GM03348 (cell line): ENCODE measurements at places on chromosomes 1 and 21.

DNA sequence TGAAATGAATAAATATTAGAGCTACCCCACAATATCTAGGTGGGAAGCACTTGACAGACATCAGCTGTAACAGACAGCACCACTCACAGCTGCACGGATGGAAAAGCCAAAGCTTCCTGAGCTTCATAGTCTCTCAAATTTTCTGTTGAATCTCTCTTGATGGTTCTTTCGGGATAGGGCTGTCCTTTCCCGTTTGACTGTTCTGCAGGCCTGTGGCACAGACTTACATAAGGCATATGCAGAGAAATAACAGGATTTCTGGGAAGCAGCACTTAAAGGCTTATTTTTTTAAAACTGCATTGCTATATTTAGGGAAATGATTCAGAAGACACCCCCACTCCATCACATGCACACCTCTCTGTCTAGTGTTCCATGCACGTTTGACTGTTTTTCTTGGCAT lies 77.5 kb downstream of the ZNF648 start:
- DNase-seq = no peak

DNA sequence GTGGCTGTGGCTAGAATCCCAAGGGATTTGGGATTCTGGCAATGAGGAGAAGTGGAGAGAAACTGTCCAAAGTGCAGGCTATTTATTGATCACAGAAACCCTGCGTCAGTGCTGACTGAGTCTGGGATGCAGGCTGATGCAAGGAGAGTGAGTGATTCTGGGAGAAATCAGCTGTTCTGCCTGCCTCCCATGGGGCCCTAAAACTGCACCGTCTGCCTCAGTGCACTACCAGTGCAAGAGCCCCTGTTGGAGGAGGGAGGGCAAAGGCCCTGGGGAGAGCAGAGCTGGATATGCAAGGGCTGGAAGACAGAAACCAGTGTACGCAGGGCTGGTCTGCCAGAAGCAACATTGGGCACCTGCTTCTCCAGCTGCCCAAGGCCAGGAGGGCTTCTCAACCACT lies 42.6 kb downstream of the C1orf198 start:
- DNase-seq = peak; percentile 44

GRCh38 chr1:6488602-6489382 lies 2.7 kb downstream of the PLEKHG5 start:
- DNase-seq = no peak

DNA sequence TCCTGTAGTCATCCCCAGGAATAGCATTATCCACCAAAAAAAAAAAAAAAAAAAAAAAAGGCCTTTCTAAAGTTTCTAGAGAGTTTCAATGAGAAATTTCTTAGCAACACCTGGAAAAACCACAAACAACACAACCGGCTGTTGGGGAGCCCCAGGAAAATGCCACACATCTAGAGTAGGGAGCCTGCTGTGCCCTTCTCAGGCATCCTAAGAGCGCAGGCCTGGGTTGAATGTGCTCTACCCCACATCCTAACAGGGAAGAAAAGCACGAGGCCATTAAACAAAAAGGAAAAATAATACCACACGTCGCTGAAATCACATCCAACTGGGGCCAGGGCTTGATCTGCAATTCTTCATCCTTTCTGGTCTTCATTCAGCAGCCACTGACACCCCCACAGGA lies 367.5 kb downstream of the TGFB2 start:
- no peak for DNase-seq

- no peak for DNase-seq
These were observed 34.2 kb upstream of the ETS2 start for GRCh38 chr21:38771536-38771935.

DNA sequence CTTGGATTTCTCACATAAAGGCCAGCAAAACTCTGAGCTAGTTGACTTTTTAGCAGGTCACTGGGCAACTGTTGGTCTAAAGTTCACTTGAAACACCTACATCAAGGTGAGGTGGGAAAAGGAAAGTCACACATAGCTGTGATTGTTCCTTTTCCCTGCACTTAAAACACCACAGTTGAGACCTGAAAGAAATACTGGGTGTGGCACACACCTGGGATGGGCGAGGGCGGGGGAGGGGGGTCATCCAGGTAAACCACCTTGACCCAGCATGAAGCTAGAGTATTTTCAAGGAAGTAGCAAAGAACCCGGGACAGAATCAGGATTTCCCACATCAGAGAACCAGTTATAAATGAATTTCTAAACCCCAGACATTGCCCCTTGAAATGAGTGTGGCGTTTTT lies 26.4 kb downstream of the ZNF697 start:
- no peak for DNase-seq

- DNase-seq = peak; percentile 62
These were observed 20.5 kb downstream of the PLEKHM2 start for GRCh38 chr1:15704526-15705183.

DNA sequence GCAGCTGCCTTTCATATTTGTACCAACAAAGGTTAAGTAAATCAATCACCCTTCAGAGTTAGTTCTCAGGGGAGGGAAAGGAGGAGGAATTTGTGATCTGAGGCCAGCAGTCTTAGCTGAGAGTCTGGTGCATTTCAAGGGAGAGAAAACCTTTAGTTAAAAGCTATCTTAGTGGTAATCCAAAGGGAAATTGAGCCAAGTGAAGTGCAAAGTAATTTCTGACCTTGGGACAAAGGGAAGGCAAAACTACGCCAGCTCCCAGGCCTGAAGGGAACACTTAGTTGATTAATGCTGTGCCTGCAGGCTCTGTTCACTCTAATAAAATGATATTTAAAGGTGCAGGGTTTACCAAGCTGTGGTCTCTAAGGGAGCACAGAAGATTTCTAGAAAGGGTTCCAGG lies 23.1 kb upstream of the FMOD start:
- DNase-seq = no peak
